Hippocampal formation (tissue), 2 donors: ENCODE measurements at places on chromosomes 1 and 21.

DNA sequence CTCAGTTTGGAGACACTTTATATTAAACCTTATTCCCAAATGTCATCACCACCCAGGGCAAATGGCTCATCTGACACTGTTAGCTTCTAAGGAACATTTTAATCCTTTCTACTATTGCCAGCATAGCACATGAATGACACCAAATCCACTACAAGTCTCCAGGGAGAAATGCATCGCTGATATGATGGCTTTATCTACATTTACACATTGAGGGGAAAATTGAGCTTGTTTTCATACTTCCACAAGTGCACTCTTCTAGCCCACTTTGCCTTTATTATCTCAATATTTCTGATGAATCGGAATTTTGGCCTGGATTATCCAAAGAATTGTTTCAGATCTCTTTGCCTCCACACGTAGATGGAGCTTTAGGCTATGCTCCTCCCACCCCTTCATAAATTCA lies 75.4 kb downstream of the RUNX1 start:
- no peak for DNase-seq

DNA sequence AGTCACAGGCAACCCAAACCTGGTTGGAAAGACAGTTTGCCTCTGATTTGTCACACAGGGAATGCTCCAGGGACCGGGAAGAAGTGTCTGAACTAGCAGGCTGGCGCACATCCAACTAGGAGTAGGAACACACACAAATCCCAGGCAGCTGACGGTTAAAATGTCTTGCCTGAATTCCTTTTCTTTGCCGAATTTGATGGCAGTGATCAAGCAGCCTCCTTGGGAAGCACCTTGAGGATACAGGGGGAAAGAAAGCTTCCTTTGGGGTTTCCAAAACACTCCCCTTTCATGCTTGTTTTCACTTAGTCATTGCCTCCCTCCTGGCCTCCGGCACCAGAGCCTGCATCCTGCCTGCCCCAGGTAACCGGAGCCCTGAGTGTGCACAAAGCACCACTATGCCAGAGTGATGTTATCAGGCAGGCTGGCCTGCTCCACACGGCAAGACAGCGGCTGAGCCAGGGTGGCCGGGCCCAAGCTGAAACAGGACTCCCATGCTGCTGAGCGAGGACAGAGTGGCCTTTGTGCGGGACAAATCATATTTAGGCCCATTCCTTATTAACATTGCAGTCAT lies 193.8 kb downstream of the LMX1A start:
- no peak for DNase-seq

- DNase-seq: no peak
Measured at GRCh38 chr1:59433440-59433813, 136.5 kb downstream of the FGGY start.

DNA sequence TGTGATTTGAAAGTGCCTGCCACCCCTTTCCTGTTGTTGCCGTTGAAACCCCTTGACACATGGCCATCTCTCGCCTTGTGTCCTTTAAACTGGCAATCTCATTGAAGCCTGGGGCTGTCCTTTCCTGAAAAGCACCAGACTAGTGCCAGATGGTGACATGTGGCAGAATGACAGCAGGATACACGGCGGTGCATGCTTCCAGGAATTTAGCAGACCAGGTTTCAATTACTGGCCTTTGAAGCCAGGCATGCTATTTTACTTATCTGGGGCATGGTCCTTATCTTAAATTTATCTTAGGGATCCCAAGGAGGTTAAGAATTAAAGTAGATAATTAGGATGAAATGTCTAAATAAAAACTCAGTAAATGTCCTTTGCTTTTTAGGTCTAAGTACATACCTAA lies 15.2 kb downstream of the PLPPR4 start:
- DNase-seq: no peak

GRCh38 chr1:236147068-236147467 lies 4.7 kb downstream of the GPR137B start:
- no peak for DNase-seq

DNA sequence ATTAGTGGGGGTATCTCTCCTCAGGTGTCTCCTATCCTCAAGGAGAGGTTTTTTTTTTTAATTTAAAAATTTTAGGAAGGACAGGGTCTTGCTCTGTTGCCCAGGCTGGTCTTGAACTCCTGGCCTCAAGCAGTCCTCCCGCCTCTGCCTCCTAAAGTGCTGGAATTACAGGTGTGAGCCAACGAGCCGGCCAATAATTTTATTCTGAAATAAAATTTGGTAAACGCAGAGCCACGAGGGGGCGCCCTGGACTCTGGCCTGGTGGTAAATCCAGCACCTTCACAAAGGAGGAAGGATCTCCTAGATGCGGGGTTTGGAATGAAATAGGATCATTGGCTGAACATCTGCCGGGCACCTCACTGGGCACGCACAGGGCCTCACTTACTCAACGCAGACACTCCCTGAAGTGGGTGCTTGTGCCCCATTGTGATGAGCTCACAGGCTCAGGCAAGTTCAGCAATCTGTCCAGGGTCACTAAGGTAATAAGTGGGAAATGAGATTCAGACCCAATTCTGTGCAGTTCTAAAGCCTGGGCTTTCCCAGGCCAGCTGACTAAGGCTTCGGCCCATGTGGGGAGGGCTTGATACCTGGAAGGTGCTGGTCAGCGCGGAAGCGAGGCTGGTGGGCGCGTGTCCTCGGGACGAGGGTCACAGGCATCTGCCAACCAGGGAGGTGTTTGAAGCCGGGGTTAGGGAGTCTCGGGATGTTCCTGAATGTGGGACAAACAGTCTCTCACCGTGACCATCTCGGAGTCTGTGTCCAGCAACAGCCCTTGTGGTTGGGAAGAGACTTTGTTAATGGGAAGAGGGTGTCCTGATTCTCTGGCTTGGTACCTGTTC lies 32.7 kb upstream of the ETV3 start:
- DNase-seq: no peak

- DNase-seq: no peak
Measured at GRCh38 chr1:232084584-232085223, 458.1 kb downstream of the DISC1 start.

- no peak for DNase-seq
Measured at GRCh38 chr1:115761601-115762302, 6.8 kb downstream of the CASQ2 start.

DNA sequence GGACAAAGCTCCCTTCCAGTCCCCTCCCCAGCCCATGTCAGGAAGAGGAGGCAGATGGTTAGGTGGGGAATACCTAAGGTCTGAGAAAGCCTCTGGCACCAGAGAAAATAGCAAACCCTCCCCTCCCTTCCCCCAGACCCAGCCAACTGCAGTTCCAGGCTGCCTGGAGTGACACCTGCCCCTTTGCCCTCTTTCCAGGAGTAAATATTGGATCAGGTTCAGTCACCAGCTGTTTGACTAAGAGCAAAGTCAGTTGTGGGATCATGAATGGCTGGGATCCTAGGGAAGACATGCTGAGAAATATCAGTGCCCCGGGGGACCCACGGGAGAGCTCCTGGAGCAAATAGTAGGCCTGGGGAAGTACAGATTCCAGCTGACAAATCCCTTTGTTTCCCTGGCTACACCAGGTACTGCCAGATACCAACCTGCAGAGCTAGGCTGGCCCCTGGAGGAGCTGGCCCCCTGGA lies 12.2 kb upstream of the CDK18 start:
- DNase-seq: no peak

DNA sequence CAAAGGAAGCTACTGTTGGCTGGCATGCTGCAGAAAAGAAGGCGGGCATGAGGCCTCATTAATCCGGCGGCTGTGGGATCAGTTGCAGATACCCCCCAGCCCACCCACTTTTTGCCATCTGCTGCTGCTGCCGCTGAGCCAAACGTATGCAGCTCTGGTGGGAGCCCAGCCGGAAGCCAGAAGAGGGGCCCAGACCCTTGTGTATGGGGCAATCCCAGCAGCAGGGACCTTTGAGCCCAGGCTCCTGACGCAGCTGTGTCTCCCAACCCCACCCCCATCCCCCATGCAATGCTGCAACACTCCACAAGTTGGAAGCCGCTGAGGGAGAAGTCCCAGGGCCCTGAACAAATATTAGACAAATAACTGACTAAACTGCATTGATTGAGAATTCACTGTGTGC lies 106.0 kb downstream of the ELAVL4 start:
- DNase-seq: no peak

DNA sequence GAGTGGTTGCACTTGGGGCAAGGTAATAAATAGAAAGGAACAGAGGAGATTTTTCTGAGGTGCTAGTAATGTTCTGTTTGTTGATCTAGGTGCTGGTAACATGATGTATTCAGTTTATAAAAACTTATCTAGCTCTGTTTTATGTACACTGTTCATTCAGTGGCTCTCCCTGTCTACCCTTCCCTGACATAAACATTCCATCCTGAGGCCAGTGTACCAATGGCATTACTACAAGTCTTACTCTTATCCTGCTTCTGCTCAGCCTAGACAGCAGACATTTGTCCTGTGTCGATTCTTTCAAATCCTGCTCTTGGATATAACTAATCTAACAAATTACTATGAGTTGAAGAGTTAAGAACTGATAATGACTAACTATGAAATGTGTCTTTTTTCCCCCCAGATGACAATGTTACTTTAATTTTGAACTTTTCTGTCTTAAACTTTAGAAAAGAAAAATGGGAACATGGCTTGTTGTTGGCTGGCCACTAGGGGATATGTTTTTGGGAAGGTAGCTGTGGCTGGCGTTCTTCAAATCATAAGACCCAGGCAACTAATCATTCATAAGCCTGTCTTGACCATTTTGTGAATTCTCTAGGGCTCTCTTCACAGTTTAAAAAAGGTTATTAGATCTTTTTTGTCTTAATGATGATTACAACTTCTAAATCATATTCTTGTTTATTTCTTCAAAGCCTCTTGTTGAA lies 390.9 kb downstream of the PBX1 start:
- DNase-seq: no peak

GRCh38 chr1:41385398-41386195 lies 24.4 kb downstream of the FOXO6 start:
- DNase-seq: no peak

DNA sequence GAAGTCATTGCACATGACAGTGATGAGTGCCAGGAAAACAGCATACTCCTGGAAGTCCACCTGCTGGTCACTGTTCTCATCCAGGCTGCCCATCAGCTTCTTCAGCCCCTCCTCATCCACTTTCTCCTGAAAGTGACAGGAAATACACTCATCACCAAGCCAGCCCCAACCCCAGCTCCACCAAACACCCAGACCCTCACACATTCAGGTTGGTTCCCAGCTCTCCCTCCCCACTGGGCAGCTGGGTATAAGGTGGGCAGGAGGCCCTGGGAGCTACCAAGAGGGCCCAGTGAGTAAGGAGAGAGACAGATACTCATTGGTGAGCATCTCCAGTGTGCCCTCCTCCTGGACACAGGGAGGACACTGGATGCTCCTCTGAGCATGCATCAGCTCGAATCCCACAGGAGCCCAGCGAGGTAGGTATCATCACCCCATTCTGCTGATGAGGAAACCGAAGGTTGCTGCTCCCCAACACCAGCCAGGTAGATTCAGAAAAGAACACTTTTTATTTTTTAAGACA lies 4.1 kb downstream of the S100A2 start:
- DNase-seq: no peak

- no peak for DNase-seq
Measured at GRCh38 chr1:226691247-226691646, 47.8 kb downstream of the ITPKB start.

DNA sequence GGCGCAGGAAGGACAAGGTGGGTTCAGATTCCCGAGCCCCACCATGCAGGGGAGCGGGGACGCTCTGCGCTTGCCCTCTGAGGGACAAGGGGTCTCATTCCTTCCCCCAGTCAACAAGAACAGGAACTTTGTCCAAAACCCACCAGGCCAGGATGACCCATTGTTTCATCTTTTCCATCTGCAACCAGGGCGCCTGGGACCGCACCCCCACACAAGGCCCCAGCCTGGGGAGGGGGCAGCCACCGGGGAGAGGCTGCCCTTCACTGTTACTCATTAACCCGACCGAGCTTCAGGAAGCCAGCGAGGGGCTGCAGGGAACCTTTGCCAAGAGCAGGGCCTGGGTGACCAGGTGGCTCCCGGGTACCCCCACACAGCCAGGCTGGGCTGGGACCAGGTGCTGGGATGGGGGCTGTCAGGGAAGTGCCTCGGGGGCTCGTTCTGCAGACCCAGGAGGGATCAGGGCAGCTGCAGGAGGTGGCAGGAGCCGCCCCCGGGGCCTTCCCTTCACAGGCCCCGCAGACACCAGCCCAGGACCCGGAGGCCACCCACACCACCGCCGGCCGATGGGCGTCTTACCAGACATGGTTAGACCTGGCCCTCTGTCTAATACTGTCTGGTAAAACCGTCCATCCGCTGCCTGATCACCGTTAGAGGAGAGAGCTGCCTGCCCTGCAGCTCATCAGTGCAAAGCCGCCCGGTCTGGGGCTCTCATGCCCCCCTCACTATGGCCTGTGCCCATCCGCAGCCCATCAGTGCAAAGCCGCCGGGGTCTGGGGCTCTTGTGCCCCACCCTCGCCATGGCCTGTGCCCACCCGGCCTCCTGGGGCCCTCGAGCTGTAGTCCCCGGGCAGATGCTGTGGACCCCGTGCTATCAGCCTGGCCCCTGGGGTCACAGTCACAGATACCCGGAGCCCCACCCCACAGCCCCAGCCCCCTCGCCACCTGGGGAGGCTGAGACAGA lies 4.9 kb upstream of the TTLL10 start:
- DNase-seq: no peak

- DNase-seq: no peak
Measured at GRCh38 chr1:51957618-51958017, 32.9 kb downstream of the RAB3B start.

- no peak for DNase-seq
Measured at GRCh38 chr1:197081117-197081753, 14.2 kb upstream of the F13B start.

DNA sequence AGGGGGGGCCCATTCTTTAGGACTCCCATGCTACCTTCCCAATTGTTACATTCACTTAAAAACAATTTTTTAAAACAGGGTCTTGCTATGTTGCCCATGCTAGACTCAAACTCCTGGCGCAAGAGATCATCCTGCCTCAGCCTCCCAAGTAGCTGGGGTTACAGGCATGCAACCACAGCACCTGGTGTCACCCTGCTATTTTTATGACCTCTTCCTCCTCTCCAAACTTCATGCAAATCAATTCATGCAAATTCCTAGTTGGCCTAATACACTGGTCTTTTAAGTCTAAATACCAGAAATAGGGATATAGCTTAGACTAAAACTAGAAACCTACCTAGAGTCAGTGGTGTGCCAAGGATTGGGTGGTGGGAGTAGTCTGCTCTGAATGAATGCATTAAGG lies 30.1 kb downstream of the CDKN2C start:
- DNase-seq: no peak

DNA sequence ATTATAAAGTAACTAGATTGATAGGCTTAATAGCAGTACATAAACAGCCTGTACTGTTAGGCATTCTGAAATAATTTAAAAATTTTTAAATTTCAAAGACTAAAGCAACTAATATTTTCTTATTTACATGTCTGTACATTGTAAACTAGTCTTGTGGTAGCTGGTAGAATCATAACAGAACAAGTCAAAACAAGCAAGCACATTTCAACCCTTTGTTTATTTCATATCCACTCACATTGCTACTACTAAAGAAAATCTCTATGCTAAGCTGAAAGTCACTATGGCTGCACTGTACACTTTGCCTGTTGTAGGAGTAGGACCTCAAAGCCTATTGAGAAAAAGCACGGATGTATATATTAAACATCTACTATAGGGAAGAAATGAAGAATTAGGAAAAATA lies 738.2 kb upstream of the ADGRL4 start:
- no peak for DNase-seq

GRCh38 chr1:53792806-53793205 lies 45.3 kb downstream of the NDC1 start:
- DNase-seq: no peak
